Renal pelvis (tissue), 12 donors: ENCODE measurements at places on chromosomes 11 and 22. TPM values are rescaled to one million over a fixed set of nuclear protein-coding genes. Genes with fewer than 3 reads are reported as not detected.

- DNase-seq: no peak
These were observed 12.8 kb downstream of the TSKU start for GRCh38 chr11:76795936-76796441.

TSPAN32 gene
- polyA plus RNA-seq: 1.7 TPM

DNA sequence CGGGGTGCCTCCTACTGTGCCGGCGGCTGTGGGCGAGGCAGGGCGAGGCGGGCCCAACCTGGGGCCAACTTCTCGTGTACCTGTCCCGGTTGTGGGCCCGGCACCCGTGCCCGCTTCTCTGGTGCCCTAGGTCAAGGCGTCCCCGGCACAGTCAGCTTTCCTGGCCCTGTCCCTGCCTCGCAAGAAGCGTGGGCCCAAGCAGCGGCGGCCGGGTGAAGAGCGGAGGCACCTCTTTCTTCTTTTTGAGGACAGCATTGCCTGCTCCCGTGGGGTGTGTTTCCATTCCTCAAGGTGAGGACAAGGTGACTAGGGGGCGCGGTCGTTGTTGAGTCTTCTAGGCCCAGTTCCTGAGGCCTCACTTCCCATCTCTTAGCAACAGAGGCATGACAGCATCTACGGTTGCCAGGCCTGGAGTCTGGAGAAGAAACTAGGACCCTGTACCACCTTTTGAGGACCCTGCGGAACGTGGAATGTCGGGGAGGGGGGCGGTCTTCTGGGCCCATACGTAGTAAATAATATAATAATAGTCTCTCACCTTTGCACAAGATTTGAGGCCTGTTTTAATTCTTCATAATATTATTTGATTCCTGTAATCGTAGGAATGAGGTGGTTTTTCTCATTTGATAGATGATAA is 418 bp downstream of the ACO2 start:
- no peak for DNase-seq

DNA sequence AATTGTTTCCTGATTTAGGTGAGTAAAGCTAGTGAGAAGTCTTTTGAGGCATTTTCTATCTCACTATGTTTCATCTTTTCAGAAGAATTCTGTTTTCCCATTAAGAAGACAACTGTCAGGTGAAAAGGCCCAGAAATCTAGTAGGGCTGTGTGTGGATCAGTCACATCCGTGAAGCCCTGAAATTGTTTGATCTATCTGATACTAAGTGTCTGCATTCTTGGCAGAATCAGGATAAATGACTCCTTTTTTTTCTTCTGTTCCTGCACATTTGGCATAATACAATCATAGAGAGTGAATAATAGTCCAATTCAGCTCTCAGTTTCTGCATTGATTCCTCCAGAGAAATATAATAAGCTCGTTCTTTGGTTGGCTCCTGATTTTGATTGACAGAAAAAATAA is 208.3 kb downstream of the NAV2 start:
- no peak for DNase-seq

KIAA1671 gene
- 27.4 TPM for polyA plus RNA-seq
